ENCODE measurements at places on chromosomes 4 and X. TPM values are rescaled to one million over a fixed set of nuclear protein-coding genes. Genes with fewer than 3 reads are reported as not detected.

The EGF gene
- total RNA-seq: 0.45 TPM

The CLCN4 gene
- 44.0 TPM for total RNA-seq

The OTC gene
- not detected for total RNA-seq

The KDR gene
- total RNA-seq: 17.7 TPM

The PF4V1 gene
- not detected for total RNA-seq

The CXCL9 gene
- not detected for total RNA-seq

The KIT gene
- 43.4 TPM for total RNA-seq

The BGN gene
- 7.9 TPM for total RNA-seq

The PDHA2 gene
- total RNA-seq: not detected

The SMARCA5 gene
- total RNA-seq: 93.5 TPM

The DUSP21 gene
- total RNA-seq: not detected

The MAGEA6 gene
- total RNA-seq: not detected

The ASMTL gene
- total RNA-seq: 9.0 TPM

The AFM gene
- total RNA-seq: not detected

The VSIG1 gene
- 0.45 TPM for total RNA-seq

The NCAPG gene
- total RNA-seq: 41.3 TPM

The DOK7 gene
- total RNA-seq: 0.54 TPM

The MAGEA2 gene
- not detected for total RNA-seq

The EOLA2 gene
- total RNA-seq: 12.9 TPM

The STPG2 gene
- total RNA-seq: 3.6 TPM

The ITGB1BP2 gene
- total RNA-seq: 3.0 TPM

GRCh38 chr4:105758958-105759357 lies 50.4 kb downstream of the GSTCD start:
- DNase-seq: no peak

GRCh38 chr4:152172146-152172545 lies 363.7 kb downstream of the FBXW7 start:
- DNase-seq: no peak

GRCh38 chr4:72031868-72032608 lies at the start of gene NPFFR2:
Gene NPFFR2, plus strand, starts transcription at chr4:72032000. Its CDS starts 96,592 bp downstream, at chr4:72128592.
- no peak for DNase-seq

DNA sequence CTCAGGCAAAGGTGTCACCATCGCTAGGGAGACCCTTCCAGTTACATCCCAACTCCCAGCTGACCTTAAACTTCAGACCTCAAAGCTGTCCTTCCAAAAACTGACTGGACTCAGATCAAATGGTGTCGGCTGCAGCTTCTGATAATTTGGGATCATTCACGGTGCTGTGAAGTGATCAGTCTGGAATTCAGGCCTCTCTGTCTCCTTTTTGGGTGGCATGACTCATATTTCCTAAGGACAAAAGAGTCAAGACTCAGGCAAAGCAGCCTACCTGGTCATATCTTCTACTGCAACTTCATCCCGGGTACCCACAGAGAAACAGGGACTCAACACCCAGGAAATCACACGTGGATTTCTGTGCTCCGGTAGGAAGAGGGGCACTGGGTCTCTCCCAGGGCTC lies 87.6 kb downstream of the SORCS2 start:
- no peak for DNase-seq

DNA sequence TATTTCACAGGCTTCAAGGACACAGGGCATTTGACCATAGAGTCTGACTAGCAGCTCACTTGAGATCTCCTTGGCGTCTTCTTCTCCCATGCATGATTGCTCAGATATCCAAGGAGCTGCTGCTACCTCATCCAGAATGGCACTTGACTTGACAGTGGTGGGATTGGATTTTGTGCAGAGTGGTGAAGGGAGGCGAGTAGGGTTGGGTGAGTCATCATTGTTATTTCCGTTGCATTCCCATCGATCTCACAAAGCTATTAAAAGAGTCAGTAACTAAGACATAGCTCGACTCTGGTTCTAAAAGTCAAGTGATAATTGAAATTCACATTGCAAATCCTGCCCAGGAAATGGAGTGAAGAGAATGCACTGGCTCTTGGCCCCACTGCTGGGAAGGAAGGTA lies 27.7 kb downstream of the NHSL2 start:
- no peak for DNase-seq

GRCh38 chr4:7169134-7169533 lies 23.2 kb upstream of the SORCS2 start:
- no peak for DNase-seq

DNA sequence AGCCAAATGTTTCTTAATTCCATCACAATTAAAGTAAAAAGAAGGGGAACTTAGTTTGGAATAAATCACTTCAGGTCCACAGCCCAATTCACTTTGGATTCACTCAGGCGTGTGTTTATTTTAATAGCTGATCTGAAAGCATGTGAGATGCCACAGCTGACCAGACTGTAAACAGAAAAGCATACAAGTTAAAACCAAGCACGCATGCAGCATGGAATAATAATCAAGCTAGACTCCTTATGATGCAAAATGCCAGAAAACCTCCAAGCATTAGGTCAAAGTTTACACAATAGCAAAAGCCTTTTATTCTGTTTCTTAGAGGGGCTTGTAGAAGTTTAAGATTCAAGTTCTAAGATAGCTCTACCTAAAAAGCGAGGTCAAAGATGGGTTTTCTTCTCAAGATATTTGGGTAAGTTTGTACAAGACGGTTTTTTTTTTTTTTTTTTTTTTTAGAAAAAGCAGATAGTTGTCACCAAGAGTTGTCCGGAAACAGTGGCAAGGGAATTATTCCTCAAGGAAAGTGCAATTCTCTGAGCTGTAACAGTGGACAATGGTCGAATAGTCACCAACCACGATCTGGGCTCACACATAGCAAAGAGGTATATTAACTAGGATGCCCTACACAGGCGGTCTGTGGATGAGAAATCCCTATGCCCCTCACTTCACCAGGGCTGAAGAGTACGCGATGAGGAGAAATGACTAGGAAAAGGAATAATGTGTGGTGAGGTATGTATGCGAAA lies 763 bp upstream of the PRRG1 start:
- no peak for DNase-seq

- DNase-seq: no peak
Measured at GRCh38 chrX:105973387-105973739, 65.2 kb downstream of the SERPINA7 start.

DNA sequence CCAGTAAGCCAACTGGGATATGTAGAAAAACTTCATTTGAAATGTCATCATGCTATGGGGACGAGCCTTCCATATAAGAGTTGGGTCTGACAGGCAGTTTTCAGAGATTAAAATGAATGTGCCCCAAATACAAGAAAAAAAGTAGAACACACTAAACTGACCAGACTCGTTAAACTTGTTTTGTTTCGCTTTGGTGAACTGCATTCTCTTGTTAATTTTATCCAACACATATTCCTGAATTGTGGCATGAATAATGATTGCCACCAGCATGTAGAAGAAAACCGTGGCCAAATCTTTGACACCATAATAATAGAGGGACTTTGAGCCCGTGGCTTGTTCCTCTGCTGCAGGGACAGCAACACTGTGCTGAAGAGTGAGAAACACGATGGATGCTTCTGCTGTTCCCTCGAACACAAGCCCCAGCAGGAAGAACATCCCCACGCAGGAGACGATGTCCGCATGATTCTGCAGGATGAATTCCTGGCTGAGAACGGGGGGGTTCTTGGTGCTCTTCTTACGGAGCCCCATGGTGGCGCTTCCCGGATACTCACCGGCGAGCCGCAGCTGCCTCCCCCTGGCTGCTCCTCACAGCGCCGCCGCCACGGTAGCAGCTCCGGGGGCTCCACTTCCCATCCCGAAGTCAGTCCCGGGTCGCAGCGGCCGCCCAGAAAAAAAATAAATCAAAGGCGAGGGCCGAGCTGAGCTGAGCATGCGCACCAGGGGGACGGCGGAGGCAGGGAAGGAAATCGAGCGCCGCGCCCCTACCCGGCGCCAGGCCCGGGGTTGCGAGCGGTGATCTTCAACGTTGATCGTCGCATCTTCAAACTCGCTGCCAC lies at the start of gene TRAM1L1:
TSS of gene TRAM1L1 (minus strand) at position 711 of the 836 bp plus-strand sequence. CDS start at position 528, 183 bp downstream.
- DNase-seq: peak; percentile 62

DNA sequence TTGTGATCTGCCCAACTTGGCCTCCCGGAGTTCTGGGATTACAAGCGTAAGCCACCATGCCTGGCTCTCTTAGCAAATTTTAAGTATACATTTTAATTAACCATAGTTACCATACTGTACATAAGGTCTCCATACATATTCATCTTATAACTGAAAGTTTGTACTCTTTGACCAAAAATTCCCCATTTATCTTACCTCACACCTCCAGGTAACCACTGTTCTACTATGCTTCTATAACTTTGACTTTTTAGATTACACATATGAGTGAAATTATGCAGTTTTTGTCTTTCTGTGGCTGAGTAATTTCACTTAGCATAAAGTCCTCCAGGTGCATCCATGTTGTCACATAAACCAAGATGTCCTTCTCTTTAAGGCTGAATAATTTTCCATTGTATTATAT lies 17.4 kb downstream of the C4orf51 start:
- DNase-seq: no peak

DNA sequence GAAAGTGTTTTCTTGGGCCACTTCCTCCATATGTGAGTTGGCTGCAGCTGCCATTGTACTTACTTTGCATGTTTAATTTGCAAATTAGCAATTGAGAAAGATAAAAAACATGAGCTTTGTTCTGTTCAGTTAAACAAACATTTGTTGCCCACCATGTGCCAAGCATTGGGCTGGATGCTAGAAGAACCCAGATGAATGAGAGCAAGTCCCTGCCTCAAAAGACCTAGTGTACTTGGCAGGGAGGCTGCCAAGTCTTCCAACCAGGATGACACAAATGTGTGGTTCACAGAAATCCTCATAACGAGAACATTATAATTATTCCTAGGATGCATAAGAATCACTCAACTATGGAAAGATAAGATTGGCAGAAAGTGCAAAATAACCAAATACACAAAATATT lies 66.7 kb downstream of the GPM6A start:
- no peak for DNase-seq

GRCh38 chr4:176988226-176988625 lies 195.5 kb upstream of the VEGFC start:
- no peak for DNase-seq

- no peak for DNase-seq
Measured at GRCh38 chrX:147899379-147900114, 12.2 kb upstream of the FMR1 start.

- no peak for DNase-seq
Measured at GRCh38 chr4:6770581-6771228, 11.8 kb upstream of the KIAA0232 start.

GRCh38 chr4:109916027-109916409 lies 3.3 kb downstream of the EGF start:
- no peak for DNase-seq

DNA sequence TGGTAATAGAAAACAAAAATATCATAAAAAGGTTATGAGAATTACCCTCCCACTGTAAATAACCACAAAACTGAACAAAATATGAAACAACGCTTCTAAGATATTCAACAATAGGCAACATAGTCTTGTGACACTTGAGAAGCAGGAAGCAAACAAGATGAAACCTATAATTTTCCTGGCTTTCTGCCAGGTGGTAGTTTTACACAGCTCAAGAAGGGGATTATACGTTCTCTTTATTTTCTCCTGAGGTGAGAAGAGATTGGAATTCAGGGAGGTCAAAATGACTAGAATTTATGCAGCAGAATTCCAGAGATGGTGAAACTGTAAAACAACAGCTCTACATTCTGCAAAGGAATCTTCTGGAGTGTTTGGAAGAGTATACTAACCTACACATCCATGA lies 186.0 kb downstream of the HHIP start:
- DNase-seq: no peak

DNA sequence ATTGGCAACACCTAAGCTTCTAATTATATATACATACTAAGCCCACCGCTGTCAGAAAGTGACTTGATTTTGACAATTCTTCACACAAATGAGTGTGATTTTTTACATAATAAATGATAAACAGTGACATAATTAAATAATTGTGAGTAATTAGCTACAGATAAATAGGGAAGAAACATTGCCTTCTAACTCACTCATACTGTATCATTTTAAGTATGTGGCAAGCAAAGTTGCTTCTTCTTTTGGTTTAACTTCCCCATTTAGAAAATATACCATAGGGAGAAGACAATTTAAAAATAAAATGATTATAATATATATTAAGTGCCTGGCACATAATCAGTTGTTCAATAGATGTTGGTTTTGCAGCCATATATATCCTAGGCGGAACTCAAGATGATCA lies 644.2 kb downstream of the FSTL5 start:
- DNase-seq: no peak

DNA sequence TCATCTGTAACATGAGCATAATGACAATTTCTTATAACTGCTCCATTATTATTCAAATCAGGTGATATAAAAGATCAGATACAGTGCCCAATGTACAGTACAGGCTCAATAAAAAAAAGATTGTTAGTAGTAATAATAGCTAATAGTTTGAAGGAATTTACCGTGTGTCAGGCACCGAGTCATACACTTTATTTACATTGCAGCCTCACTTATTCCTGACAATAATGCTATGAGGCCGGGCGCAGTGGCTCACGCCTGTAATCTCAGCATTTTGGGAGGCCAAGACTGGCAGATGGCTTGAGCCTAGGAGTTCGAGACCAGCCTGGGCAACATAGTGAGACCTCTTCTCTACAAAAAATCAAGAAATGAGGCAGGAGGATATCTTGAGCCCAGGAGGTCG lies 10.1 kb upstream of the MAP7D3 start:
- no peak for DNase-seq

- no peak for DNase-seq
Measured at GRCh38 chr4:181077341-181077740, 1165.9 kb upstream of the TENM3 start.

- no peak for DNase-seq
Measured at GRCh38 chrX:41090568-41091238, 5.5 kb downstream of the USP9X start.

- no peak for DNase-seq
Measured at GRCh38 chrX:48636776-48637175, 39.5 kb downstream of the WDR13 start.

GRCh38 chr4:13706716-13707115 lies 79.2 kb upstream of the BOD1L1 start:
- DNase-seq: no peak

GRCh38 chrX:118228041-118228440 lies 111.4 kb upstream of the KLHL13 start:
- no peak for DNase-seq

DNA sequence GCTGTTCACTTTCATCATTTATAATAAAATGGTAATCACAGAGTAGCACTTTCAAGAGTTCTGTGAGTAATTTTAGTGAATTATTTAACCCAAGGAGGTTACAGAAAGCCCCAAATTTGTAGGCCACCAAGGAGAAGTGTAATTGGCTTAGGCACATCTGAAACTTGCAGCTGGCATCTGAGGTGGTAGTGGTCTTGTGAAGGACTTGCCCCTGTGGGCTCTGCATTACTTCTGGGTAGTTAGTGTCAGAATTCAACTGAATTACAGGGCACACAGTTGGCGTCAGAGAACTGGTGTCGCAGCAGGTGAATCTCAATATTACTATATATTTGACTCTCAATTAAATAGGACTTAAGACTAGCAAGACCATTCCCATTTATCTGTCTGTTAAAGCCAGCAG lies 36.9 kb downstream of the GPR174 start:
- no peak for DNase-seq
